Articular chondrocyte of knee joint (primary cell): ENCODE measurements at places on chromosomes 12 and 14. TPM values are rescaled to one million over a fixed set of nuclear protein-coding genes. Genes with fewer than 3 reads are reported as not detected.

Gene CHURC1
- total RNA-seq = 64.1 and 89.1 TPM in 2 replicates

Gene SOX5
- 72.3 and 86.2 TPM in 2 replicates for total RNA-seq

Gene DTX1
- total RNA-seq = not detected in 2 replicates

Gene WNT5B
- 36.5 and 42.5 TPM in 2 replicates for total RNA-seq

Gene DPPA3
- not detected in 2 replicates for total RNA-seq

Gene MGAT4C
- not detected in 2 replicates for total RNA-seq

Gene CCDC175
- not detected in 2 replicates for total RNA-seq

Gene CRACR2A
- total RNA-seq = 3.6 and 4.3 TPM in 2 replicates

Gene DBX2
- total RNA-seq = not detected in 2 replicates

Gene PCED1B
- 0.13 and 0.43 TPM in 2 replicates for total RNA-seq

Gene CIT
- total RNA-seq = 32.6 and 33.6 TPM in 2 replicates

Gene KSR2
- total RNA-seq = 0.11 TPM in 1 of 2 replicates, not detected in the other

Gene COX8C
- total RNA-seq = not detected in 2 replicates

Gene DLK1
- 0.22 and 0.39 TPM in 2 replicates for total RNA-seq

Gene ENDOU
- 0.11 and 0.78 TPM in 2 replicates for total RNA-seq

Gene RASSF9
- under 0.01 TPM in 1 of 2 replicates, not detected in the other for total RNA-seq

Gene CPNE6
- under 0.01 TPM in 1 of 2 replicates, not detected in the other for total RNA-seq

Gene OR5AU1
- total RNA-seq = not detected in 2 replicates

Gene KRT2
- not detected in 2 replicates for total RNA-seq

Gene TMEM63C
- not detected in 2 replicates for total RNA-seq

Gene BCL11B
- total RNA-seq = not detected in 2 replicates

Gene MON2
- 81.1 and 93.4 TPM in 2 replicates for total RNA-seq

Gene SELPLG
- total RNA-seq = 2.9 and 3.9 TPM in 2 replicates

Gene AKAP6
- total RNA-seq = 5.3 and 8.8 TPM in 2 replicates

Gene IQSEC3
- total RNA-seq = 0.65 TPM in 2 replicates

Gene APAF1
- total RNA-seq = 24.0 and 28.9 TPM in 2 replicates

Gene C2CD5
- 29.1 and 29.5 TPM in 2 replicates for total RNA-seq

Gene TBC1D30
- total RNA-seq = 0.13 and 0.43 TPM in 2 replicates

Gene AICDA
- not detected in 2 replicates for total RNA-seq

Gene STYK1
- total RNA-seq = 0.11 and 0.13 TPM in 2 replicates

Gene NELL2
- total RNA-seq = not detected in 2 replicates

Gene AQP6
- total RNA-seq = not detected in 2 replicates

Gene A2ML1
- not detected in 2 replicates for total RNA-seq

Gene HOXC10
- 12.4 and 14.1 TPM in 2 replicates for total RNA-seq

Gene ACSM4
- total RNA-seq = not detected in 2 replicates
